ENCODE measurements at places on chromosomes 3 and 15.

- no peak for DNase-seq
Measured at GRCh38 chr15:81000144-81000623, 539 bp upstream of the TLNRD1 start.

GRCh38 chr3:182596676-182597410 lies 196.5 kb upstream of the ATP11B start:
- DNase-seq: no peak

- DNase-seq: no peak
Measured at GRCh38 chr3:81466201-81466560, 295.3 kb downstream of the GBE1 start.

DNA sequence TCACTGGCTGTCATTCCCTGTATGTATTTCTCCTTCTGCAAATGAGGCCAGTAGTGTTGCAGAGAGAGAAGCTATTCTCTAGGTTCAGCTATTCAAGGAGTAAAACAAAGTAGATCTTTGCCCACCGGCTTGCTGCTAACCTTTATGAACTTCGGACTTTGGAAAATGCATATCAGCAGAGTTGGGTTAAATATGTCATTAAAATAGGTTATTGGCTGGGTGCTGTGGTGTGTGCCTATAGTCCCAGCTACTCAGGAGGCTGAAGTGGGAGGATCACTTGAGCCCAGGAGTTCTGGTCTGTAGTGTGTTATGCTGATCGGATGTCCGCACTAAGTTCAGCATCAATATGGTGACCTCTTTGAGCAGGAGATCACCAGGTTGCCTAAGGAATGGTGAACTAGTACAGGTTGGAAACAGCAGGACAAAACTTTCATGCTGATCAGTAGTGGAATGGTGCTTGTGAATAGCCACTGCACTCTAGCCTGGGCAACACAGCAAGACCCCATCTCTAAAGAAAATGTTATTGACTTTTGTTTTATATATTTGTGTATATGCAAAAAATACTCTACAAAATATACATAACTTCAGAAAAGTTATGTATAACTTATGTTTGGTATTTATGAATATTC lies 53.4 kb downstream of the SACM1L start:
- no peak for DNase-seq

DNA sequence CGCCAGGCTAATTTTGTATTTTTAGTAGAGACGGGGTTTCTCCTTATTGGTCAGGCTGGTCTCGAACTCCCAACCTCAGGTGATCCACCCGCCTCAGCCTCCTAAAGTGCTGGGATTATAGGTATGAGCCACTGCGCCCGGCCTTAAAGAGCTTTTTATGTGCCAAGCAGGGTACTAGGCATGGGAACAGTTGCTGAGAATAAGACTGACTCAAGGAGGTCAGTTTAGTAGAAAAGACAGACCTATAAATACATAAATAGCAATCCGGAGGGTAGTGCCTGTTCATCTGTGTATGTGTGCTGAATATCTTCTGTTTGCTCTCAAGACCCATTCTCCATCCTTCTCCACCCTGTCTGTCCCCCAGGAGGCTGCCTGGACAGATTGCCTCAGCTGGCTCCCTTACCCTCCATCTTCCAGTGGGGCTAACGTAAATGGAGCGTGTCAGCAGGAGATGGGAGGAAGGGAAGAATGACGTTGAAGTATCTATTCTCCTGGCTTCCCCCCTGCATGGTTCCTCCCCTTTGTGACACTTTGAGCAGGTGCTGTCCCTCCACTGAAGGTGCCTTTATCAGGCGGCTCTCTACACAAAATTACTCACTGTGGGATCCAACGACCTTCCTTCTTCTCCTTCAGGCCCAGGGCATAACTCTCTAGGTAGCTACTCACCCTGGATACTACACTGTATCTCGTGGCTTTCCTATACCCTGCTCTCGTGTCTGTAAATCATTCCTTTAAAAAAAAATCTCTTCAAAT lies 31.1 kb downstream of the FBXO40 start:
- DNase-seq: no peak

- DNase-seq: no peak
Measured at GRCh38 chr3:78049521-78049920, 1009.6 kb downstream of the ROBO2 start.

GRCh38 chr3:133096900-133097613 lies 58.9 kb downstream of the TMEM108 start:
- DNase-seq: no peak

GRCh38 chr3:144229330-144229729 lies 257.7 kb downstream of the DIPK2A start:
- DNase-seq: no peak

DNA sequence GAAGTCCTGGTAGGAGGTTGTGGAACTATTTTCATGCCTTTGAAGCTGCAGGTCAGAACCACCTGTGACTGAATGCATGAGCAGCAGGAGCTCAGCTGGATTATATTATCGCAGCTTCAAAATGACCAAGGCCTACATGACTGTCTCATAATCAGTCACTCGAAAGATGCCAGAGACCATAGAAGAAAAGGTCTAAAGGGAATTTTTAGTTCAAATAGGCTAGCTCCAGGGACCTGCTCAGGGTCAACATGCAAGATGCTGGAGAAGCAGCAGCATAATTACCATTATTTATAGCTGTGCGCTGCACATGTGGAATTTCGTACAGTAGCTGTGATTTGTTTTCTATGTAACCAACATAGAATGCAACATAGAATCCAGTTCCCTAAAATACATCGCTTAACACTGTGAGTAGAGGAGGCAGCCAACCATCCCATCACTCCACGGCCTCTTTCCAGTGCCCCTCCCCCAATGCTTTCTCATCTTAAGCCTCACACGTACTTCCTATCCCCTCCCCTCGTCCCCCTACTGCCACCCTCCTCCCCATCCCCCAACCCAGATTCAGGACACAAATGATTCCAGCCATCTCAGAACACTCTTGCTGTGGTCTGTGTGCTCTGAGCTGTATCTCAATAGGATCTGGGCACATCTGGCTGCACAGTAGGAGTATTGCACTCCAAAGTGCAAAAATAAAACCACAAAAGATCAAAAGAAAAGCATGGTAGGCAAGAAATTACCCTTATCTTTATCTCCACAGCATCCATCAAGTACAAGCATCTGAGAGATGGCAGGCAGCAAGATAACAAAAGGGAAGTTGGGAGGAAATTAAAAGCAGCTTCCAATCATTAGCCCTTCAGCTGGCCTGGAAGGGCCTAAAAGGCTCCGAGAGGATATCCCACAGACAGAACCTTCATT lies 352.8 kb upstream of the SEMA6D start:
- DNase-seq: peak; percentile 7

DNA sequence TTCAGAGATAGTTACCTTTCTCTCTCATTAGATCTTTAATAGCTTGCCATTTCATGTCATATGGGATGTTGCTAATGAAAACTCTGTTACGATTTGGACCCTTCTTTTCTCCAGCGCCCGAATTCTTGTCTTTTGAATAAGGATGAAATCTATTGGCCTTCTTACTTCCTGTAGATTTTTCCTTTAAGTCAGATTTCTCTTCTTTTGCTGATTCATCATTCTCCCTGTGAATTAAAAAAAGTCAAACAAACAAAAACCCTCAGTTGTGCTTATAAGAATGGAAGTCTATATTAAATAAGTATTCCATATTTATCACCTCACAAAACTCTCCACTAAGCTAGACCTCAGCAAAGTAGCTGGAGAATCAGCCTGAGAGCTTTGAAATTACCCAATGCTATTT lies 9.5 kb downstream of the MYEF2 start:
- DNase-seq: no peak

- DNase-seq: no peak
Measured at GRCh38 chr3:162022911-162023310, 526.3 kb downstream of the OTOL1 start.

GRCh38 chr3:16373341-16373946 lies 108.4 kb downstream of the OXNAD1 start:
- DNase-seq: no peak

GRCh38 chr3:96959901-96960641 lies 145.7 kb downstream of the EPHA6 start:
- no peak for DNase-seq

GRCh38 chr3:149470381-149470780 lies 4.1 kb upstream of the TM4SF4 start:
- no peak for DNase-seq

- DNase-seq: no peak
Measured at GRCh38 chr3:168024537-168024941, 71.2 kb downstream of the GOLIM4 start.

GRCh38 chr3:12782172-12782815 lies 14.2 kb upstream of the CAND2 start:
- DNase-seq: no peak

GRCh38 chr3:146469150-146470017 lies at the start of gene PLSCR2:
PLSCR2 (minus strand) TSS chr3:146469561; CDS start chr3:146459904, 9,657 bp downstream.
- DNase-seq: peak; percentile 61

- no peak for DNase-seq
Measured at GRCh38 chr15:79629687-79630086, 197.6 kb downstream of the MINAR1 start.

- no peak for DNase-seq
Measured at GRCh38 chr3:184785890-184786279, 26.1 kb upstream of the VPS8 start.

DNA sequence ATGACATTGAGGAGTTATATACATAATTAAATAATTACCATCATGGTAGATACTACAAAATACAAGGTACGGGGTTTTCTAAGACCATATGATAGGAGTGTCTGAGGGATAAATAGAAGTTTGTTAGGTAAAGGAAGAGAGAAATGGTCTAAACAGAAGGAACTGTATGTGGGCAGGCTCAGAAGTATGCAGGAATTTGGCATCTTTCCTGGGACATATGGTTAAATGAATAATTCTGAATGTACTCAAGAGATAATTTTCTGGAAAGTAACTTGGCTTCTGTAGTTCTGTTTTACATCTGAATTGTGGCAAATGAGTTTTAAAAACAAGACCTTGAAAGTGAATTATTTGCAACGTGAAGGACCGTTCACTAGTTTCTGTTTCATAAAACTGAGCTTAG lies 17.5 kb downstream of the LMCD1 start:
- no peak for DNase-seq

DNA sequence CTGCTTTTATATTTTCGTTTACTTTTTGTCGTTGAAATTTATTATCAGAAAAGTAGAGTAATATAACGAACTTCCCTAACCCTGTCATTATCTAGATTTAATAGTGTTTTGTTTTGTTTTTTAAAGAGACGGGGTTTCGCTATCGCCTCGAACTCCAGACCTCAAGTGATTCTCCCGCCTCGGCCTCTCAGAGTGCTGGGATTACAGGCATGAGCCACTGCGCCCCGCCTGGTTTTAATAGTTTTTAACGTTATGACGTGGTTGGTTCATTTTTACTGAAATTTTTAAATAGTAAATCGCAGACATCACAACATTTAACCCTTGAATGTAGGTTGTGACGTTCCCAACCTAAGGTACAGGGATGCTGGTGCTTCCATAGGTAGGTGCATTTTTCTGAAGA lies 1.0 kb downstream of the NGRN start:
- DNase-seq: no peak

DNA sequence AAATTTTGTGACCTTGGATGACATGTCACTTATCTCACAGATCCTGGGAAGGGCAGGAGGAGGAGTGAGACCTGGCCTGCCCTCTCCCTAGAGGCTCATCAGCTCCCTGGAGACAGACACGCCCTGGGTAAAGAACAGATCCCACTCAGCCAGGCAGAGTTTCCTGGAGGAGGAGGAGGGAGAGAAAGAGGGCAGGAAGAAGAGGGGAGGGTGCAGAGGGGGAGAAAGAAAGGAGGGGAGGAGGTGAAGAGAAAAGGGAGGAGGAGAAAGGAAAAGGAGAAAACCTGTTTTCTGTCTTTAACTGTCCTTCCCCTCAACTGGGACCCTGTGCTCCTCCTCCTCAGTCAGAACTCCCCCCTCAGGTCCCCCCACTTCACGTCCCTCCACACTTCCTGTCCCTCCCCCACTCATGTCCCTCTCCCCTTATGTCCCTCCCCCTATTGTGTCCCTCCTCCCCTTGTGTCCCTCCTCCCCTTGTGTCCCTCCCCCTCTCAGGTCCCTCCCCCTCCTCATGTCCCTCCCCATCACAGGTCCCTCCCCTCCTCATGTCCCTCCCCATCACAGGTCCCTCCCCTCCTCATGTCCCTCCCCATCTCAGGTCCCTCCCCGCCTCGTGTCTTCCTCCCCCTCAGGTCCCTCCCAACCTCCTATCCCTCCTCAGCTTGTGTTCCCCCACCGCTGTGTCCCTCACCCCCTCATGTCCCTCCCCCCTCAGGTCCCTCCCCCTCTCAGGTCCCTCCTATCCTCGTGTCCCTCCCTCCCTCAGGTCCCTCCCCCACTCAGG lies 52.3 kb upstream of the CGNL1 start:
- DNase-seq: no peak

DNA sequence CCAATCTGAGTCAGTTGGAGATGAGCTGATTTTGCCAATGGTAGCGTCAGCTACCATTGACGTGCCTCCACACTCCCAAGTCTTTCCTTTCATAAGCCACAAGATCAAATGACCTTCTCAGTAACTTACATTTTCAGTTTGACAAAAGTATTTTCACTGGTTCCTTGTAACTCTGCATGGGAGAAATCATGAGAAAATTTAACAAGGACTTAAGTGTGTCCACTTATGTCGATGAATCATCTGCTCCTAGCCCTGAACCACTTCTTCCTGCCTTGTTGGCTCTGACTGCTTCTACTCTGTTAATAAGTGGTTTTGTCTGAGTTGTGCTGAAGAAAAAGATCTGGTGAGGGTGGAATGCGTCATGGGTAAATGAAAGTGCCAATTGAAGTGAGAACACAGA lies 101.2 kb downstream of the NFKBIZ start:
- no peak for DNase-seq

DNA sequence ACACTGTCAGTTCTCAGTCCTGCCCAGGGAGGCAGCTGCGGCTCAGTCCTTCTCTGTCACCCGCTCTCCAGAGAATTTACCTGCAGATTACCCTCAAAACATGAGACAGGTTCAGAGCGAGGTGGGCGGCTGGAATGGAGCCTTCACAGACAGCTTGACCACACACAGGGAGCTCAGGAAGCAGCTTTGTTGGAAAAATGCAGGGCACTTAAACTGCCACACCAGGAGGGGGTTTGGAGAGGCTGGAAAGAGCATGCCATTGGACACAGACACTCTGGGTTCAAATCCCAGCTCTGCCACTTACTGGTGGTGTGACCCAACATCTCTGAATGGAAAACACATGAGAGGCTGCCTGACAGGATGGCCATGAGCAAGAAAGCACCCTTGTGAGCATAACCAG lies 290.8 kb upstream of the LRRFIP2 start:
- DNase-seq: no peak

GRCh38 chr15:73424506-73424905 lies 18.5 kb upstream of the REC114 start:
- no peak for DNase-seq

All from right renal cortex interstitium (tissue), 3 donors.